ENCODE measurements at places on chromosomes 3 and 15. TPM values are rescaled to one million over a fixed set of nuclear protein-coding genes. Genes with fewer than 3 reads are reported as not detected.

DNA sequence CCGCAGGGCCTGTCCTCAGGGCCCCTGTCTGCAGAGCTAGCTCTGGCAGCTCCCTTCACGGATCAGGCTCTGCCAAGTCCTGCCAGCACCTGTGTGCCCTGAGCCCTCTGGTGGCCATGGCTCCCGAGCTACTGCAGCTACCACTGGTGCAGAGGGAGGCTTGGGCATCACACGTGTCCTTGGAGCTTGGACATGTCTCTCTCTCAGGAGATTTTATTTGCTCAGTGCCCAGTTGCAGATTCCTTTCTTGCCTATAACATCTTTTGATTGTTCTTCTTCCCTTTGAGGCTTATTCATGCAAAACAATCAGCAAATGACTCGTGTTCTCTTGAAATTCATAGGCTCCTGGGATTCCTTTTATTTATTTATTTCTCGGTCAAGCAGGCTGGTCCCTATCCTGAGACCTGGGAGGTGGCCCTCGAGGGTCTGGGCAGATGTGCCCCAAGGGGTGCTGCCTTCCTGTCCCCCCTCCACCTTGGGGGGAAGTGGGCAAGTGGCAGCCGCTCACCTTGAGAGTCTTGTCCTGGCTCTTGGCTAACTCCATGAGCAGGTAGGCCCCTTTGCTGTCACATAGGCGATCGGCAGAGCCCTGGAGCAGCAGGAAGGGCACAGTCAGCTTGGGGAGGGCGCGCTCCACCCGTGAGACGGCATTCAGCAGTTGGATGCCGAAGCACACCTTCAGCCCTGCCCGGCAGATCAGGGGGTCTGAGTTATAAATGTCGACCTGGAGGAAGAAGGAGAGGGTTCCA, 21.9 kb downstream of the ABTB1 start:
- DNase-seq = no peak

GRCh38 chr15:88498996-88499395, 31.5 kb downstream of the MRPS11 start:
- no peak for DNase-seq

- no peak for DNase-seq
Observed at GRCh38 chr3:177569875-177570657, 372.8 kb upstream of the TBL1XR1 start.

DNA sequence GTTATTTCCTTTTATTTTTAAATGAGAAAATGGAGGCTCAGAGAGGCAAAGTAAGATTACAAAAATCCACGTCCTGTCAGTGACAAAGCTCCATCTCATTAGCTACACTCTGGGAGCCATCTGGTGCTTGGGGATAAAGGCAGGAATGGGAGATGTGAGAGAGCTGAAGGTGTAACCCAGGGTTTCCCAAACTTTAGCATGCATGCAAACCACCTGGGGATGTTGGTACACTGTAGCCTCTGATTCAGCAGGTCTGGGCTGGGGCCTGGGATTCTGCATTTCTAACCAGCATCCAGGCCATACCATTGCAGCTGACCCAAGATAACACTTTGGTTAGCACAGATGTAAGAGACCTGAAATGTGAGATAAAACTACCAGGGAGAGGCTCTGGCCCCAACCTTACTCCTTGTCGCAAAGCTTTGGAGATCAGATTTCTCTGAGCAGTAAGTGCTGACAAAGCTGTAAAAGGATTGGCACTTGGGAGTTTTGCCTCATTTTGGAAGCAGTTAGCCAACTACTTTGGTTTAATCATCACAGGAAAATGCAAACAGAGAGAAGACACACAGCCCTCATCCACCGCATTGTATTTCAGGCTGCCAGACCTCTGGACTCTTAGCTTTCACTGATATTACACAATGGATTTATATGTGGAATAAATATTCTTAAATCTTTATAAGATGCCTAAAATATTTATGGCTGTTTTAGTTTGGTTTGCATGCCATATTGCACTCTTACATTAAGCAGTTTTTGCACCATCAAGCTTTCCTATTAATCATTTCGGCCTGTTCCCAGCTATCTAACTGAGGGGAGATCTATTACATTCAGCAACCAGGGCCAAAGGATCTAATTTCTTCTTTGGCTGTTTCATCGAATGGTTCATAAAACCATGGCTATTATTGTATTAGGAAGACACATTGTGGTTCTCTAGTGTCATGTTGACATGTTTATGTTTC, 263.0 kb downstream of the EBLN2 start:
- DNase-seq = no peak

- DNase-seq = no peak
Observed at GRCh38 chr3:149449799-149450198, 24.7 kb upstream of the TM4SF4 start.

GRCh38 chr3:113295463-113295862, 84.1 kb downstream of the BOC start:
- DNase-seq = no peak

DNA sequence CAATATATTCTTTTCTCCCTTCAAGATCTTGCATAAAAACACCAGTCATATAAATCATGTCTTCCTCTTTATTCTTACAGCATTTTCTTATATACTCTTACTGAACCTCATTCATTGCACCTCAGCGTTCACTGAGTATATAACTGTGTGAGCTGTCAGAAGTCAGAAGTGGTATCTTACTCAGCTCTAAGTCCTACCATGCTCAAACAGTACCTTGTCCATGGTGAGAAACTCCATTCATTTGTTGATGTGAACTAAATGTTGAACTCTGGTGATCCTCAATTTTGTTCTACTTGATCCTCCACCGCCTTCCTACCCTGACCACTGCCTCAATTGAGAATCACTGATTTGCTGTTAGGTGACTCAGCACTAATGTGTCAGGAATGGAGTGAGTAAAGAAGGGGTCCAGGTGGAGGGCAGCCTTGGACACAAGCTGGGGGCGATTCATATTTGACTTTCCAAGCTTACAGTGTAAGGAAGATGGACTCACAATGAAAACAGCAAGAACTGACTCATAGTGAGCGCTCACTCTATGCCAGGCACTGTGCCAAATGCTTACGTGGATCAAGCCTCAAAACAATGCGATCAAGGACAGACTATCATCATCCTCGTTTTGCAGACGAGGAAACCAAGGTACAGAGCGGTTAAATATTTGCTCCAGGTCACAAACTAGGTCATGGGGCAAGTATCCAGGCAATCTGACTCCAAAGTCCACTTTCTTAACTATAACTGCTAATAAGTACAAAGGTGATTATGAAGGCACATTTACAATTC, 13.5 kb upstream of the ZFYVE19 start:
- DNase-seq = peak; percentile 86

- no peak for DNase-seq
Observed at GRCh38 chr15:50687302-50687902, 805 bp upstream of the TRPM7 start.

DNA sequence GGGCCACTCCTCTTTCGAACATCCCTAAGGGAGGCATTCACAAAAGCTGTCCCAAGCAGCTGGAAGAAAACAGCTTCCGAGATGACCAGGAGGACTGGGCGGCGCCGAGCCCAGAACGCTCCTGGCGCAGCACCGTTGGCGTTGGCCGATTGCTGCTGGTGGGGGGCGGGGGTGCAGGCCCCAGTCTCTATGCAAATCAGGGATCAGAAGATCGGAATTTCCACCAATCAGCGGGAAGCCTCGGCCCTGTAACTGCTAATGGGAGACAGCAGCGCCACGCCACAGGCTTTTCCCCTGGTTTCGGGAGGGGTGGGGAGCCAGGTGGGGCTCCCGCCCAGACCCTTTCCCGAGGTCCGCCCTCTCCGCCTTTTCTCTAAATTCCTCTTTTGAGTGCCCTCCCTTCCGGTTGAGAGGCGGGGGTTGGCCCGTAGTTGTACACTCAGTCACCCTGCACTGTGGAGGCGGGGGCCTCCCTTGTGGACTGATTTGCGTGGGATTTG, 27.0 kb downstream of the HMCES start:
- peak; percentile 69 for DNase-seq

GRCh38 chr3:143236226-143236964, 116.8 kb downstream of the CHST2 start:
- DNase-seq = peak; percentile 43

GRCh38 chr3:23877329-23877980, 39.3 kb downstream of the NKIRAS1 start:
- peak; percentile 35 for DNase-seq

DNA sequence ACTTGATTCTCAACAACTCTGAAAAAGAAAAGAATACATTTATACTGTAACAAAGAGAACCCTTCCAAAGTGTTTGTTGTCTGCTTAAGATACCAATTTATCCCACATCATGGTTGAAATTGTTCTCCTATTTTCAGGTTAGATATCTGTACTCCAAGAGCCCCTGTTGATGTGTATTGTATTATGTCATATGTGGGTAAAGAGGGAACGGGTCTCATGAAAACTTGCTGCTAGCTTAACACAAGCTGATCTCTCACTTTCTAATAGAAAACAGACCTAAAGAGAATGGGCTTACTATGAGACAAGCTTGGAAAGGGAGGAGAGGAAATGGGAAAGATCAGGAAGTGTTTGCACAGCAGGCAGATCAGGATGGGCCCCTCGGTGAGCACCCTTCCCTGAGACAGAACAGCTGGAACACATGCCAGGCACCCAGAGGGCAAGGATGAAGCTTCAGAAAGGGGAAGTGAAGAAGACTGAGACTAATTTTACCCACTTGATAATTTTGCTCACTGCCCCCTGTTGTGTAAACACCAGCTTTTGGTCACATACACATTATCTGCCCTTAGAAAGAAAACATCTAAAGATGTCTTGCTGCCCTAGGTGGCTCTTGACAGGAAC, 747.9 kb upstream of the CCDC54 start:
- DNase-seq = no peak

- no peak for DNase-seq
Observed at GRCh38 chr3:123053107-123053506, 13.7 kb upstream of the PDIA5 start.

DNA sequence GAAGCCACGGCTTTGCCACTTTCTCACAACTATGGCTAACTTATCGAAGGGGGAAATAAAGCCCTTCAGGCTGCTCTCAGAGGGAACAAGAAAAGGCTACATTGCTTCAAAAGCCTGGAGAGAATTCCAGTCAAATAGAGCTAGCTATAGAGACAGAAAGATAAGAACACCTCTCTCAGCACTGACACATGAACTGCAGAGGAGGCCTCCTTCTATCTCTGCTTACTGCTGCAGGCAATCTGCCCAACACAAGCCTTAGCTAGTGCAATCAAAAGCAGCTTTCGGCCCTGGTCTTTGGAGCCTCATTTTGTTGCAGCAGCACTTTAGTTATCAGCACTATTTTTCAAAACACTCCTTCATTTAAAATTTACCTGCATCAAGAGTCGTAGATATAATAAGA, 118.4 kb upstream of the ROBO1 start:
- no peak for DNase-seq

- no peak for DNase-seq
Observed at GRCh38 chr3:11480663-11481298, 162.9 kb downstream of the VGLL4 start.

LEKR1 gene
- total RNA-seq = 2.3 TPM

HCLS1 gene
- 0.92 TPM for total RNA-seq

PAQR9 gene
- 0.48 TPM for total RNA-seq

UNC13C gene
- total RNA-seq = 0.21 TPM

ATXN7 gene
- total RNA-seq = 12.3 TPM

PPP1R2 gene
- total RNA-seq = 50.8 TPM

MRAS gene
- 35.0 TPM for total RNA-seq

TEX55 gene
- total RNA-seq = not detected

KBTBD8 gene
- total RNA-seq = 0.89 TPM

Data from kidney epithelial cell (primary cell).